Stimulated activated CD4-positive, alpha-beta T cell treated with anti-CD3 and anti-CD28 coated beads, Interleukin-1b, Interleukin-23, amount 100 ng/mL, for 1 hour (primary cell): ENCODE measurements at places on chromosomes 12 and 14.
A peak's percentile ranks its signal among the peaks of the same experiment; 100 is the strongest.

DNA sequence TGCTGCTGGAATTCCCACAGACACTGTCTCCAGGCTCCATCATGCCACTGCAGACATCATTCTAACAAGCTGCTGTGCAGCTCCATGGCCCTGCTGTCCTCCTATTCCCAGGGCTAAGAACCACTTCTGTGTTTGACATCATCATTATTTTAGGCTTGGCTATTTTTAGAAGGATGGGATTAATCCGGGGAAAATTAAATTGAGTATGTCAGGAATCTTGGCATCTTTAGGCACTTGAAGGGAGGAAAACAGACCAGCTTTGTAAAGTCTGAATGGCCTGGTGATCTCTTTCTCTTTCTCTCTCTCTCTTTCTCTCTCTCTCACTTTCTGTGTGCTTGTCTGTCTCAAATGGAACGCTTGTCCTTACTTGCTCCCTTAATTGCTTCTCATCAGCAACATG lies 568.3 kb upstream of the FLRT2 start:
- no peak for DNase-seq

DNA sequence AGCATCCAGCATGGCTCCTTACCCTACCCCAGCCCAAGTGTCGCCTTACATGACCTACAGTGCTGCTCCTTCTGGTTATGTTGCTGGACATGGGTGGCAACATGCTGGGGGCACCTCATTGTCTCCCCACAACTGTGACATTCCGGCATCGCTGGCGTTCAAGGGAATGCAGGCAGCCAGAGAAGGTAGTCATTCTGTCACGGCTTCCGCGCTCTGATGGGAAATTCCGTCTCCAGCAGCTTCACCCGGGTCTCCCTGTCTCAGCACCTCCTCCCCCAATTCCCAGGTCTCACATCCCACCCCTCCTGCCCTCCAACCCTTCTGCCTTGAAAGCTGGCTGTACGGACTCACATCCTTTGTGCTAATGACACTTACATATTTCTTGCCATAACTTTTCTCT lies 14.6 kb downstream of the PAX9 start:
- DNase-seq, result no peak

DNA sequence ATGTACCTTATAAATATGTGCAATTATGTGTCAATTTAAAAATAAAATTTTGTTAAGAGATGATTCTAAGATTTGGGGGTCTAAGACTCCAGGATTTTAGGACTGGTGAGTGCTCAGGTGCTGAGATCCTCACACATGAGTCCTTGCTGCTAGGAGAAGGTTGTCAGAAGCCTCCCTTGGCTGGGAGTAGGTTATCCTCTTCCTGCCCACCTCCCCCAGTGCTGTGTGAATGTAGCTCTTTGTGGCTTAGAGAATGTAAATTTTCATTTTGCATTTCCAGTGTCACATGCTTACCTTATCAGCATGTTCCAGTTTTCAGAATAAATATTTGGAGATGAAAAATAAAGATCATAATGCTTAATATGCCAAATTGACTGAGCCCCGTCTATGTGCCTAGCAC lies 114.2 kb upstream of the MDM1 start:
- no peak for DNase-seq

DNA sequence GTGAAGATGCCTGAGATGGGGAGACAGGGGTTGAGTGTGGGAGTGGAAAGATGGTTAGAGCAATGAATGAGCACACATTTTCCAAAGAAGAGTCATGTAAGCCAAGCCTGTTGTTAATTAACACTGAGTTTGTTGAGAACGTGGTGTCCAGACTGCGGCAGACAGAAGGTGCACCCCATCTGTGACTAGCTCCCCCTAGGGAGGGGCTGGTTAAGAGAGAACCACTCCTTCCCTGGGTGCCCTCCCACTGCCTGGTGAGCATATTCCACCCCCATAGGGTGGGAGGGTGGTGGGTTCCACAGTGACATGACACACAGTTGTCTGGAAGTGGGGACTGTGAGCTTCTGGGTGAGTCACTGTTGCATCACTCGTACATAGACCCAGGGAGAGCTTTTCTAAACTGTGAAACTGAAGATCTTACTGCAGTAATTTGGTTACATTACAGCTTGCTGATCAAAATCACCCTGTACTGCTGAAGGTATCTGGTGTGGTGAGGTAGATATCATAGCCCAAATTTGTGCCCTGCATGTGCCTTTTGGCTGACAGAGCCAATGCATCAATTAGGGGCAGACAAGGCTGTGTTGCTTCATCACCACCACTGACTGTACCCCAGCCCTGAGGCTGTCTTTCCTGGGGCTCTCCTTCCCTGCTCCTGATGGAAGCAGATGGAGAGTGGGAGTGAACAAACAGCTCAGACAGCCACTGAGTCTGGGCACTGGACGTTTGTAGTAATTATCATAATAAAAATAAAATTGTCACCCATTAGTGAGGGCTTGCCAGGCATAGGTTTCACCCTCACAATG lies 150.9 kb downstream of the EMP1 start:
- peak; percentile 11 for DNase-seq

DNA sequence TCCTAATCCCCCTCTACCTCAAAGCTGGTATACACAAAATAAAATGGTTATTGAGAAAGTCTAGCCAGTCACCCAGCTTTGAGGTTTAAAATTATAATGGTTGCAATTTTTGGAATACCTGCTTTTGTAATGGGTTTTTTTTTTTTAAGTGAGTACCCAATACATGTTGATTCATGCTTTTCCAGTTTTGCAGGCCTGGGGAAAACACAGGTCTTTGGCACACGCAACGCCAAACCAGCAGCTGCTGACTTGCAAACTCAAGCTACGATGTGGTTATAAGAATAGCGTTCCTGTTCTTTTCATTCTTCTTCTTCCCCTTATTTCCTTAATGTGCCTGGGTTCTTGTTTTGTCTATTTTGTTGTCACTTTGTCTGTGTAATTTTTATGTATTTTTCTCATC lies 233.0 kb downstream of the EGLN3 start:
- DNase-seq, result no peak

DNA sequence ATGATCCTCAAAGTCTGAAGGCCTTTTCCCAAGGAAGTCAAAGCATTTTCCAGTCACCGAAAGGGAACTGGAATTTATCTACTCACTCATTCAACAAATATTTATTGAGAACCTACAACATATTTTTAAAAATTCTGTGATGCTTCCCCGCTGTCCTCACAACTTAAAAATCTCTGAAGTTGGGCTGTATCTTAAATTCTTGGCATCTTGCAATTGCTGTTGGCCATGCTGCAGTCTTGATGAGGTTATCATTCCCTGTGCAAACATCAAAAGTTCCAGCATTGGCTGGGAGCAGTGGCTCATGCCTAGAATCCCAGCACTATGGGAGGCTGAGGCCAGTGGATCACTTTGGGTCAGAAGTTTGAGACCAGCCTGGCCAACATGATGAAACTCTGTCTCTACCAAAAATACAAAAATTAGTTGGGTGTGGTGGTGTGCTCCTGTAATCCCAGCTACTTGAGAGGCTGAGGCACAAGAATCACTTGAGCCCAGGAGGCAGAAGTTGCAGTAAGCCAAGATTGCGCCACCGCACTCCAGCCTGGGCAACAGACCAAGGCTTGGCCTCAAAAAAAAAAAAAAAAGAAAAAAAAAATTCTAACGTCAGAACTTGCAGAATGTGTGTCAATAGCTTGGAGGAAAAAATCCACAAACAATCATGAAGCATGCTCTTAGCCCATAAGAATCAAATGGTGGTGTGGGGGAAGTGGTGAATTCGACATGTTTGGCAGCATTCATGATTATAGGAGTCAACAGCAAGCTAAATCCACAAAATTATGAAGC lies 34.9 kb downstream of the CCDC177 start:
- no peak for DNase-seq

GRCh38 chr14:101881426-101881825 lies 82.9 kb upstream of the DYNC1H1 start:
- DNase-seq, result no peak

- DNase-seq, result no peak
Observed at GRCh38 chr12:52772772-52773171, 4.4 kb downstream of the KRT76 start.

GRCh38 chr12:48388938-48389337 lies 38.2 kb upstream of the ZNF641 start:
- no peak for DNase-seq

GRCh38 chr12:50230217-50230616 lies 53.1 kb downstream of the LIMA1 start:
- DNase-seq, result no peak

DNA sequence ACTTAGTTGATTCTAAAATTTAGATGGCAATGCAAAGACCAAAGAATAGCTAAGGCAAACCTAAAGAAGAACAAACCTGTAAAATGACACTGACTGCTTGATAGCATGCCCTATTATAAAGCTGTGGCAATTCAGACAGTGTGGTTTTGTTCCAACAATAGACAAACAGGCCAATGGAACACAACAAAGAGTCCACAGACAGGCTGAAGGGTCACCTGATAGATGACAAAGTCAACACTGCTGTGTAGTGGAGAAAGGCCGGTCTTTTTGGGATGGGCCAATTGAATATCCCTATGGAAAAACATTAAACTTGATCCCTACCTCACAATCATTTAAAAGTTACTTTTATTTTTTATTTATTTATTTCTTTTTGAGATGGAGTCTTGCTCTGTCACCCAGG lies 33.8 kb upstream of the SLC25A3 start:
- DNase-seq, result no peak

DNA sequence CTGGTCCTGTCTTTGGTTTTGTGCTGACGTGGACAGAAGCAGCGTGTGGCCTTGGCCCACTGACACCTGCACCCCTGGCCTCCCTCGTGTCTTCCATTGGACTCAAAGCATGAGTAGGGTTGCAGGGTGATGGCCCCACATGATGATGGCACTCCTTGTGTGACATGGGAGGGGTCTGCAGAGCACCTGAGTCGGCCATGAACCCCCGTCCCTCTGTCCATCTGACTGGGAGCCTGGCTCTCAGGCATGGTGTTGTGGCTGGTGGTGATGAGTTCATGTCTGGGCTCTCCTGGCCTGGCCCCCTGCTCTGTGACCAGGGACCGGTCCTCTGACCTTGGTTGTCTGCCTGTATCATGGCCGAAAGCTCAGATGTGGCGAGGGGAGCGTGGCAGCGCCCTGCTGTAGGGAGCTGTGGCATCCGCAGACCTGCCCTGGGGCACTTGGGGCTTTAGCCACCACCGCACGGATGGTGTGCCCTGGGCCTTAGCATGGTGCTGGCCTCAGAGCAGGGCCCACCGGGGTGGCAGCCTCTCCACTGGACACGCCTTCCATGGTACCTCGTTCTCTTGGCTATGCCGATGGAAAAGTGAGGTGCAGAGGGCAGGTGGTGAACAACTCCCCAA lies 16.7 kb downstream of the ULK1 start:
- no peak for DNase-seq

GRCh38 chr14:82911930-82912329 lies 1378.3 kb upstream of the SEL1L start:
- DNase-seq, result no peak

DNA sequence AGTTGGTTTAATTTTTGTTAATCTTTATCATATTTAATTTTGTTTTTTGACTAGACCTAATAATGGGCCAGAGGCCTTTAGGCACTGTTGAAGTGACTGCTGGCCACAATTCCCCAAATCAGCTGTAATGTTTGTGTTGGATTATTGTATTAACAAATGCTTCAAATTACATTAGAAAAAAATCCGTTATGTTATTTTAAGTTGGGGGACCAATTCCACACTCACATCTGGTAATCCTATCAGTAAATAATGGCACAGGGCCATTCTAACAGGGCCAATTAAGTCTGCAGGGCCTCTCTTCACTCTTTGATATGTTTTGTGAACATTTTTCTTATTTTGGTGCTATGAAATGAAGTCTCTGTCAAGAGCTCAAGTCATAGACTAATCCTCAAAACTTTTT lies 39.6 kb downstream of the CHST11 start:
- no peak for DNase-seq

- no peak for DNase-seq
Observed at GRCh38 chr12:45974171-45974719, 16.1 kb downstream of the SCAF11 start.

DNA sequence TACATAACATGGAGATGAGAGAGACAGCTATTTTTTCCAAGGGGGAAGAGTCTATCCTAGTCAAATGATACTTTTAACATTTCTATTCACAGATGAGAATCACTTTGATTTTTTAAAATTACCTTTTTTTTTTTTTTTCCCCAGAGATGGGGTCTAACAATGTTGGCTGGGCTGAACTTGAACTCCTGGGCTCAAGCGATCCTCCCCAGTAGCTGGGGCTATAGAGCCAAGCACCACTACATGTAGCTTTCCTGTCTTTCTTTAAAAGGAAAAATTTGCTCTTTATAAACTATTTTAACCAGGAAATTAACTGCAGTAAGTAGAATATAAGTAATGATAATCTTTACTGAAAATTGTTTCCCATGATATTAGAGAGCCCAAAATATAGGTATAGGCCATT lies 3.3 kb downstream of the PRICKLE1 start:
- DNase-seq, result no peak

DNA sequence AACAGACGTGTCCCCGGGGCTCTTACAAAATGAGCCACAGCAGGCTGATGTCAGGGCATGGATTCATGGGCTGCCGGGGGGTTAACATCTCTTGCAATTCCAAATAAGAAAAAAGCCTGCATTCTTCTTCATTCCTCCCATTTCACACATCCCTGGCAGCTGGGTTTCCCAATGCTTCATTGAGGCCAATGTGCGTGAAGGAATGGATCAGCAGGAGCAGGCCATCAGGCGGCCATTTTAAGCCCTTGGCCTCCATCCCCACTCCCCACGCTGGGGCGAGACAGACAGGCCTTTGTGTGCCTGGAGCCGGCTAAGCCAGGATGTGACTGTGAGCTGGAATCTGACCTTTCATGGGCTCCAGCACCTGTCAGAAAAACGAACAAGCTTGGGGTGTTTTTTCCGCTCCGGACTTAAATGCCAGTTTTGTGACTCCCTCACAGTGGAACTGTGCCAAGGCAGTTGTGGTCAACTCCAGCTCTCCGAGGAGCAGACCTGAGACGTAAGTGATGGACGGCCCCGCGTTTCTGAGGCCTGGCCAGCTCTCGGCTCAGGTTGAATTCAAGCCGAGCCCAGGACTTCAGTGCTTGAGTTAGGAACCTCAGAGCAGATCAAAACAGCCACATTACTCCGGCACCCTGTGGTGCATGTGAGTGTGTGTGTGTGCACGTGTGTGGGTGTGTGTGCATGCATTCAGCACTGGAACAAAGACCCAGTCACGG lies 133.1 kb downstream of the TMEM30B start:
- no peak for DNase-seq

DNA sequence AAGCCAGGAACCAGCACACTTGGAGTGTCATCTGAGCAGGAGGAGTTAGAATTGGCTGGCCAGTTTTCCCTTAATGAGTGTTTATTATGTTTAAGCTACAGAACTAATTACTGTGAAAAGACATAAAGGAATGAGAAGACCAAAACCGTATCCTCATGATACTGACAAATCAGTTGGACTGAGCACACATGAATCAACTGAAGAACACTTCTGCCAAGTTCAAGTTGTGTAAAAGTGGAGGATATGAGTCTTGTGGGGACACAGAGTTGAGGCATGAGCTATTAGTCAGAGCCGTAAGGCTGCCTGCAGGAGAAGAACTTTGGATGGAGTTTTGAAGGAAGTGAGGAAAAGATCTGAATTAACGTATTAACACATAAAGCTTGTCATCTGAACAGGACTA lies 43.1 kb downstream of the HMGA2 start:
- DNase-seq, result no peak

- DNase-seq, result no peak
Observed at GRCh38 chr12:105060715-105061378, 23.4 kb downstream of the ALDH1L2 start.

- no peak for DNase-seq
Observed at GRCh38 chr12:49131894-49132461, 783 bp upstream of the TUBA1B start.

GRCh38 chr14:71658261-71658860 lies 273.9 kb upstream of the RGS6 start:
- no peak for DNase-seq
